ENCODE measurements at places on chromosomes 2 and 18.

DNA sequence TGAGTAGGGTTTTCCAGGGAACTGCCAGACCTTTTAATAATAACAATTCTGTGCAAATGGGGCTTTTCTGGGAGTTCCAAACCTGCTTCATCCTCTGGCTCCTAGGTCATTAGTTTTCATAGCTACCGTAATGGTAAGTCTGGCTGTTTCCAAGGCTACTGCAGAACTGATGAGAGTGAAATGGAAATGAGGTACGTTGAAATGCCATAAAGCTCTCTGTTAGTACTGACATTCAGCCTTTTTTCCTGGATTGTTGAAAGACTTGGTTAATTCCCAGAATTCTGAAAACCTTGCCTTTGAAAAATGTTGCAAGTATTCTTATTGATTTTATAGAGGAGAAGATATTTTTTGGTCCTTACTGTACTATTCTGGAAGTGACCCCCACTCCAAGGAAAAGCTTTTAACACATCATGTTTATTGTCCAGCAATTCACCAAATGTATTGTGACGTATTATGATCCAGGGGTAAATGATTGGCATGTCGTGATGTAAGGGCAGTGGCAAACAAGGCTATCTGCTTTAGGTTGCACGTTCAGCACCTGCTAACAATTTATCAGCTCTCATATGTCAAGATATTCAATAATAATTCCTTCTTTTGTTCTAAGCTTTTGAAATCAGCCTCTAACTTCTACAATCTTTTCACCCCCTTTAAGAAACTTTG is 767.0 kb upstream of the RAB6C start:
- no peak for DNase-seq

DNA sequence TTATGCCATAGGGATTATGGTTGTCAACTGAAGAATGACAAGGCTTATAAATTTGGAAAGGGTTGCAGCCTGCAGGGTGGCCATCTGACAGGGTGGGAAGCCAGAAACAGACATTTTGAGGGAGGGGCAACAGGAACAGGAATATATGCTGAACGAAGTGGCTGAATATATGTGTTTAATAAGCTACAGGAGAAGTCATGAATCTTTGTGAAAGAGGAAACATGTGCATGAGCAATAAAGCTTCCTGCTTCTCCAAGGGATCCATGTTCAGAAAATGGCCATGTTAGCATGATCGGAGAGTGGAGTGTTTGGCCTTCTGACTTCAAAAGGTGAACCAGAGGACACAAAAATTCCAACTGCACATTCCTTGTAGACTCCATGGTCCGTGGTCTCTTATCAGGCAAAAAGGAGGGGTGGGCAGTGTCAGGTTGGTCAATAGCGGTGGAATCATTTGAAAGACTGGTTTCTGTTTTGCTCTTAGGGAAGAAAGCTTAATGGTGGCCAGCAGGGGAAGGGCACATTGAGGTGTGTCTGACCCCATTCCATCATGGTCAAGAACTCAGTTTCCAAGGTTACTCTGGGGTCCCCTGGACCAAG is 144.1 kb downstream of the SOCS6 start:
- DNase-seq, result no peak

- DNase-seq, result no peak
Observed at GRCh38 chr2:236706288-236706687, 136.7 kb downstream of the ACKR3 start.

- DNase-seq, result no peak
Observed at GRCh38 chr18:74682991-74683297, 85.3 kb downstream of the ZNF407 start.

- DNase-seq, result no peak
Observed at GRCh38 chr18:67726882-67727281, 210.4 kb upstream of the DSEL start.

Measured in NCI-H187 treated with DMSO at 0.1 percent for 48 hours (cell line).